ENCODE measurements at places on chromosomes 2 and 18.

- peak; percentile 9 for DNase-seq
Observed at GRCh38 chr2:105537920-105538319, 139.1 kb upstream of the FHL2 start.

DNA sequence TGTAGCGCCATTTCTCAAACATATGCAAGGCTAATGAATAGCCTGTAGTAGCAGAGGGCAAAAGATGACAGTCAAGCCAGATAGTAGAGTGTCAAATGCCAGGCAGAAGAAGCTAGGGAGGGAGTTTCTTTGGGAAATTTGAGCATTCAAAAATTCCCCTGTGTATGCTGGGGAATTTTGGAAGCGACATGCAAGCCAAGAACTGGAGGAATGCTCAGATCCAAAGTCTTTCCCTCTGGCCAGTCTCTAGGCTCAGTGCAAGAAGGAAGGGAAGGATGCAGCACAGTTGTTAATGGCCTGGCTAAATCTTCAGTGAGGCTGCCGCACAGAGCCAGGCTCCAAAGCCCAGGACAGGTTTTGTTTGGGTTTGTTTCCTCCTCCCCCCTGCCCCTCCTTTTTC is 59.9 kb downstream of the ATP9B start:
- DNase-seq: no peak

DNA sequence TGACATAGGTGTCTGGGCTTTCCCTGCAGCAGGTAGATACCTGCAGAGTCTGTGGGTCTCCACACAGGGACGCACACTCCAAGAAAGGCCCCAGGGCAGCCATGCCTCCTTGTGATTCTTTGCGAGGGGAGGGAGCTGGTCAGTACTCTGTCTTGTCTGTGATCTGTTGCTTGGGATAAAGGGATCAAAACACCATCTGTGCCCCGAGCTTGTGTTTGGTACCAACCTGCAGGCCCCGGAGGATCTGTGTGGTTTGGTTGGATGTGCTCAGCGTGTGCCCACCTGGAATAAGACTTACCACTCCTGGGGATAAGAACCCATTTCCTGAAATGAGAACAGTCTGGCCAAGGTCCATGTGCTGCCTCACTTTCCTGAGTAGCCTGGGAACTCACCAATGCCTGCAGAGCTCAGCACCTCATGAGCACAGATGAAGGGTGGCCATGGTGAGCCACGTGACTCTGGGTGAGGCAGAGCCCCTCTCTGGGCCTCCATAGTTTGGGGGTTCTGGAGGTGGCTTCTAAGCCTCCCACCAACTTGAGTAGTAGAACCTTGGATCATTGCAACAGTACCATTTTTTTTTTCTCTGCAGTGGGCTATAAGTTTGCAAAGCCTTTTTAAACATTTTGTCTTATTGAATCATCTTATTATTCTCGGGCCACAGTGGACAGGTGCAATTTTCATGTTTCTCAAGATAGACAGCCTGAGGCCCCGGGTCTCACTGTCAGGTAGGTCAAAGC is 134.8 kb downstream of the DDX1 start:
- DNase-seq: no peak

- DNase-seq: no peak
Observed at GRCh38 chr18:29083545-29083944, 906.6 kb upstream of the CDH2 start.

DNA sequence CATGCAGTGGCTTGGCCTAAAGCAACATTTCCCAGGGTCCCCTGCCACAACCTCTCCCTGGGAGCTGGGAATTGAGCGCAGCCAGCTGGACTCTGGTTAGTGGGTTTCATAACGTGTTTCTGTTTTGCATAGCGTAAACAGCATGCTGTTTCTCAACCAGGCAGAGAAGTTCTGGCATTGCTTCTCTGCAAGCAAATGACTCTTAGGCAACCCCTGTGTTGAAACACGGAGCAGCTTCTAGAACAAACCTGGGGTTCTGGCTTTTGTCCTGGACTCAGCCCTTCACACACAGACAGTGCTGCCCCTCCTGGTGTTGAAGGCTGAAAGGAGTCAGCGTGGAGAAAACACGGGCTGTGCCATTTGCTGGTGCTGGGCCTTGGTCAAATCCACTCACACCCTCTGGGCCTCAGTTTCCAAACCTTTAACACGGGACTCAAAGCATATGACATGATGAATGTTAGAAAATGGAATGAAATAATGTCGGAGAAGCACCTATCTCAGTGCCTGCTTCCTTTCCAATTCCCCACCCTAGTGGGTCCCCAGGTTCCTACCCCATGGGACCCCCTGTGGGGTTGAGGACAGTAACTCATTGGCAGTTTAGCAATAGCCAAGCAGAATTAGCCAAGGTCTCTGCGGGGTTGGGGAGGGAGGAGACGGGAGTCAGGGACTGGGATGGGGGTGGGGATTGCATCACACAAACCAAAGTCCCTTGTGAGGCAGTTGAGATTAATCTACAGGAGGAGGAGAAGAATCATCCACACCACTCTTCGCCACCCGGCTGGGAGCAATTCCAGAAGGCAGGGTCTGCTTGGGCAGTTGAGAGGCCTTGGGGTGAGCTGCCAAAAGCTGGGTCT is 30.2 kb upstream of the IL1R2 start:
- peak; percentile 92 for DNase-seq

- no peak for DNase-seq
Observed at GRCh38 chr18:48734460-48734859, 195.6 kb downstream of the CTIF start.

DNA sequence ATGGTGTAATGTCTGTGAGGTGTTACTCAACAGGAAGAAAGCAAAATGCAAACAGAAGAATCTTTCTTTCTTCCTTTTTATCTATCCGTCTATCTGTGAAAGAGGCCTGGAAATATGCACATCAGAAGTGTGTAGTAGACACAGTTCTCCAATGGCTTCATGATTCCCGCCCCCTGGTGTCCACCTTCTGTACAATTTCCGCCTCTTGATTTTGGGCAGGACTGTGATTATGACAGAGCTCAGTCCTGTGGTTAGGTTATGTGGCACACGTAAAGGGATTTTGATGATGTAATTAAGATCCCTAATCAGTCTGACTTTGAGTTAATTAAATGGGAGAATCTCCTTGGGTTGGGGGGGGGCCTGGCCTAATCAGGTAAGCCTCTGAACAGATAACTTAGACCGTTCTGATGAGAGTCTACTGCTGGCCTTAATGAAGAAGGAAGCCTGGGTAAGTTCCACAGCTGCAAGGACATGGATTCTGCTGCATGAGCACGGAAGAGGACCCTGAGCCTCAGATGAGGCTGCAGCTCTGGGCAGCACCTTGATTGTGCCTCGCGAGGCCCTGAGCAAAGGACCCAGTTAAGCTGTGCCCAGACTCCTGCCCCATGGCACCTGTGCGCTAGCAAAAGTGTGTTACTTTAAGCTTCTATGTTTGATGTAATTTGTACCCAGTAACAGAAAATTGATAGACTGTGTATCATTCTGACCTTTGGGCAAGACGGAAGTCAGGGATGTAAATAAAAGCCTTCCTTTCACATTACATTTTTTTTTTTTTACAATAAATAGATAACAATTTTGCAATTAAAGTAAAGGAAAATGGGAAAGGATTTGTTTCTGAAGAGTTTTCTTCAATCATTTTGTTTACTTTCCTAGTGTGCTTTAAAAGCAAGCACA is 11.3 kb upstream of the KCNF1 start:
- no peak for DNase-seq

DNA sequence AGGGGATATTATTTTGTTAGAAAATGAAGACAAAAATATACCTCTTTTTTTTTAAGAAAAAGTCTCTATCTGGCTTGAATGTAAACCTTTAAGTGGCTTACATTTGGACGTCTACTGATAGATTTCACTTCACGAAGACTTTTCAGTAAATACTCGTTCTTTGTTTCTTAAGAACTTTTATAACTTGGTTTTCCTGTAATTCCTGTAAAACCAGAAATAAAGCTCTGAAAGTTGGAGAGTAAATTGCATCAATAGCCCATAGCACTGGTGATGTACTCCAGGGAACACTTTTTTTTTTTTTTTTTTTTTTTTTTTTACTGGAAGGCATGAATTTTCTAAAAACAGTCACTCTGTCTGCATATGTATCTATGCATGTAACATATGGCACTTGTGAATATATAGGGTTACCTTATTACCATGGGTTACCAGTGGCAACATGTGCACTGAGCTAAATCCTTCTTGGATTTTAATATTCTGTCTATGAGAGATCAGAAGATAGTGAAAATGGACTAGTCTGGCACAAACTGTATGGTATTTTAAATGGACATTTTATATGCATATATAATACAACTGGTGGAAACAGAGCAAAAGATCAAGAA is 309.2 kb upstream of the TCF4 start:
- DNase-seq: no peak

GRCh38 chr18:27695052-27695451 is 481.9 kb downstream of the CDH2 start:
- DNase-seq: no peak

DNA sequence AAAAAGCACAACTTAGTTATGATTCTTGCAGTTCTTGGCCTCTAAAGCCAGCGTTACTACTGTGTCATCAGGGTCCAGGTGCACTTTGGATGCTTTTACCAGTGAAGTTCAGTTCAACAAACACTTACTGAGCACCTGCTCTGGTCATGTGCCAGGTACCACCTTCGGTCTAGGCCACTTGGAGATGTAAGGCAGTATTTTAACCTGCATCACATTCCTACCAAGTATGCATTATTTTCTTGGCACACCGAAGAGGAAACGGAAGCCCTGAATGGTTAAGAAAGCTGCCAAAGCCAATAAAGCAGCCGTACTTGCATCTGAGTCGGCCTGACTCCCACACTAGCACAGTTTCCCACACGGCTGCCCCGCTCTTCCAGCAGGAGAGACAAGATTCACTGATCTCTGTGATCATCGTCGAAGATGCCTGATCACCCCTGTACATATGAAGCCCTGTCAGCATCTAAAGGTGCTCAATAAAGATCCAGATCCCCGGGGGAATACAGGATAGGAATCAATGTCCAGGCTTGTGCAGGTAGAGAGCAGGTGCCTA is 427.1 kb downstream of the EIPR1 start:
- DNase-seq: no peak

- no peak for DNase-seq
Observed at GRCh38 chr2:176175709-176176607, 12.5 kb upstream of the HOXD1 start.

- DNase-seq: no peak
Observed at GRCh38 chr18:75106746-75107145, 102.2 kb downstream of the PTGR3 start.

DNA sequence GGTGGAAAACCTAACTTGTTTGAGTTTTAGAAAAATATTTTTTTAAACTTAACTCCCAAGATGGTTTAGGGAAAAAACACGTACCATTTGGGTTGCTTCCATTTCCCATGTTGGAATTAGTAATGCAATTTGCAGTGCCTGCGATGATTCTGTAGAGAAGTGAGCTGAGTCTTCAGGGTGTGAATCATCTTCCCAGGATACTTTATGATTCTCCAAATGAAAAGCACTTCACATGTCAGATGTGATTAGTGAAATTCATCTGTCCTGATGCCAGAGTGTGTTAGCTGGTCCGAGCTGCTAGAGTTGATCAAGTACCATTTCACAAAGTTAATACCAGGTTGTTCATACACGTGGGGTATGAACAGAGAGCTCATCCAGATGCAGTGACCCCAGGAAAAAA is 59.1 kb downstream of the ACOXL start:
- no peak for DNase-seq

DNA sequence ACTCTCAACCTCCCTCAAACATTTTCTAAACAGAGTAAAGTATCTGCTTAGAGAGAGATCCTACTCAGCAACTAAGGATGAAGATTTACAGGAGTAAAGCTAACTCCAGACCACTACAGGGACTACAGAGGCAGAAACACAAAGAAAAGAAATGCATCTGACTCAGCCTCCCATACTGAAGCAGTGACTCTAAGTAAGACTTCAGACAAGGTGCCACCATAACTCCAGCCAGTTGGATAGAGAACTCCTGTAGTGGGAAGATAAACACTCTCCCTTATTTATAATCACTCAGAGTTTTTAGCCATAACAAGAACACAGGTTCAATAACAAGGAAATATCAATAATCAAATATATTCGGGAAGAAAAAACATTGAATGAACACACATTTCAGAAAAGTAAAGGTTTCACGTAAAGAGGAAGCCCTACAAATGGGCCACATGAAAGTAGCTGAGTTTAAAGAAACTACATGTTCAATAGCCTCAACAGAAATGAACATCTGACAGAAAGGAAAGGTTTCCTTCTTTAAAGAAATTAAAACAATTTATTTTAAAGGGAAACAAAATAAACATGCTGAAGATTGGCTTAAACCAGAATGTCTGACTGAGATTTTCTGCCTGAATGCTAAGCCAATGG is 519.9 kb downstream of the KCNJ3 start:
- no peak for DNase-seq

DNA sequence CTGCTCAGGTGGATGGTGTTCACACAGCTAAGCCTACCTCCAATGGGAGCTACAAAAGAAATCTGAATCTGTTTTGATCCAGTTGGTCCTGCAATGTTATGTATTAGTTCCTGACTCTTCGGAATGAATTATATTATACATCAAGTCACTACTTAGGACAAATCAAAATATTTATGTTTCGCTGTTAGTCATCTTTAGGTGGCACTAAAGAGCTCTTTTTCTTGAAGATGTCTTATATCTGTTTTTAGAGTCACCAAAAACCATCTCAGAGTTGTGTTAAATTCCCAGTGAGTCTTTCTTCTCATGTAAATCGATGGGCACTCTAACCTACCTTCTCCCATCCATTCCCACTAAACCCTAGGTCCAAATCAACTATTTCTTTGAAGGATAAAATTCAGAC is 2.2 kb downstream of the DNER start:
- DNase-seq: no peak

DNA sequence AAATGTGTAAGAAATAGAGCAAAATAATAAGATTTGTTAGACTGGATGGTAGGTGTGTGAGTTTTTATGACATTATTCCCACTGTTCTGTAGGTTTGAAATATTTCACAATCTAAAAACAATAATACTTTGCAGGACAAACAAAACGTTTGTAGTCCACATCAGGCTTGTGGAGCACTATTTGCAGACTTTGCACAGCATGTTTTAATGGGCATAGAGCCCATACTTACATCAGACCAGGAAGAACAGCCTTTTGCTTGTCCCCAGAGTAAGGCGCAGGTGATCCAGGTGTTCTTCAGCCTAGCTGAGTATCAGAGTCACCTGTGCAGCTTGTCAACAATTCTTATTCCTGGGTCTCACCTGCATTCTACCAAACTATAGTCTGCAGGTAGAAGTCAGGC is 9.1 kb upstream of the STK39 start:
- DNase-seq: no peak

- DNase-seq: no peak
Observed at GRCh38 chr2:182941121-182941722, 74.8 kb upstream of the FRZB start.

DNA sequence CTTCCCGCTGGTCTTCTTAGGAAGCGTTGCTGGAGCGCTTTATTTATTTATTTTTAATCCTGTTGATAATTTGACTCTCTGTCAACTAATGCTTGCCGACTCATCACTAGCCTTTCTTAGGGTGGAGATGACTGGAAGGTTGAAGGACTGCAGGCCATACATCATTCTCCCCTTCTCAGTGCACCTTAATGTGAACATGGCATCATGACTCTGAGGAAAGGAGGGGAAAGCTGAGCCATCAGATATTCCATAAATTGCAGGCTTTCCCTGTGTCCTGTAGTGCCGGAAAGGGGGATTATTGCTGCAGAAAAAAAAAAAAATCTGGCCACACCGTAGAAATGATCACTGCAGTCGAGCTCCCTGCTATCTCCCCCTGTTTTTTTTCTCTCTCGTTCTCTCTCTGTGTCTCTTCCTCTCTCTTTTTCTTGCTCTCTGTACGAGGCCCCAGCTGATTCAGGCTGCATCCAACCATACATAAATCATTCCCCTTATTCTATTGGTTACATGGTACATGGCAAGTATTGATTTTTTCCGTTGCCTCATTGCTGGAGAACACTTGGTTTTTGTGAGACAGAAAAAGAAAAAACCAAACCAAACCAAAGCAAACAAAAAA is 125.8 kb upstream of the EFEMP1 start:
- no peak for DNase-seq
